ENCODE measurements at places on chromosomes 3 and 15.

DNA sequence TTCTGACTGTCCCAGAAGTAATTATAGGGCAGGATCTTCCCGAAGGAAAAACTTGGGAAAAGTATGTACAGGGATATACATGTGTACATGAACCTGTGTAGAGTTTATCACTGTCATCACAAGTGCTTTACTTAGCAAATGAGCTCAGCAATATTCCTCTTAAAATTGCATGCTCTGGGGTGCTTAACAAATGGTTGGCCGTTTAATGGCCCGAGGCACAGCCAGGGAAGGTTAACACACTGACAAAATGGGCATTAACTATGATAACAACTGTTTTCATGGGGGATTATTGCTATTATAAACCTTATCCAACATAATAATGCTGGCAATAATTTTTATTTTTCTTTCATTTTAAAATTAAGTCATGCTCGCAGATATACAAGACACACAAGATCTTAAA, 459.3 kb downstream of the TUSC7 start:
- no peak for DNase-seq

GRCh38 chr3:112127522-112128494, 5.2 kb downstream of the GCSAM start:
- DNase-seq: no peak

GRCh38 chr3:31952205-31952604, 28.9 kb downstream of the OSBPL10 start:
- DNase-seq: no peak

DNA sequence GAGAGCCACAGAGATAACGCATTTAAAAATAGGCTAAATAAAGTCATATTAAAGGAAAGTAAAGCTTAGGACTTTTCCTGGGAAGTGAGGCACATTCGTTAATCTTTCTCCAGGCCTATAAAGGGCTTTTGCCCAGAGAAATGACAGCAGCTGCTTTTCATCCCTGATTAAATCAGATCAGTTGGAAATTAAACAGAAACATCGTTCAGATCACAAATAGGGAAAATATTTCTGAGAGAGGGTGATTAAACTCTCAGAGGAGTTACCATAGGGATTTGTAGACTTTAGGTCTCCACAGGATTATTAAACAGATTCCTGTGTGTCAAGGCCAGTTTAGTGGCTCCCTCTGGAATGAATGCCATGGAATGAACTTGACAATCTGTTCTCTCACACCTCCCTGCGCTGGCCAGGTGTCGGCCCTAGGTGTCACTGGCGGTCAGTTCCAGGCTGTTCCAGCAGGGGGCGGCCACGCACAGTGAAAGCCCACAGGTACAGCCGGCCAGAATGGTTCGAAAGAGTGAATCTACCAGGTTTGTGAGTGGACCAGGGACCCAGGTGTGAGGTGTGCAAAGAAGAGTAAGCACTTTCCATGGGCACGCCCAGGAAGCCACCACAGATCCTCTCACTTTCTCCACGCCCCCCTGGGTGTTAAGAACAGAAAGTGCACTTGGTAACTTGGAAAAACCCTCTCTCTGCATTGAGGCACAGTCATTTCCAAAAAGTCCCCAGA, 253.0 kb upstream of the RASGRP1 start:
- DNase-seq: peak; percentile 84

DNA sequence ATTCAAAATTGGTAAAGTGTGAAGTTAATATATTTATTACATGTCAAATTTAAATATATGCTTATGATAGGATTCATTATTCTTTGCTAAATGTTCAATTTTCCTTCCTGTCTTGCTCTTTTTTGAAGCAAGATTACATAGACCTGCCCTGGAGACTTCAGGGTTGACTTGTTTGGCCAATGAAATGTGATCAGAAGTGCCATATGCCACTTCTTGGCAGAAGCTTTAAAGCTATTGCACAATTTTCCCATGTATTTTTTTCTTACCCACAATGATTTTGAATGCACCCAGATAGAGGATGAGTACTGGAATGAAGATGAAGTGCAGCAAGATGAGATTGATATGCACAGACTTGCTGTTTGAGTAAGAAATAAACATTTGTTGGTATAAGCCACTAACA, 406.3 kb upstream of the BCHE start:
- DNase-seq: no peak

DNA sequence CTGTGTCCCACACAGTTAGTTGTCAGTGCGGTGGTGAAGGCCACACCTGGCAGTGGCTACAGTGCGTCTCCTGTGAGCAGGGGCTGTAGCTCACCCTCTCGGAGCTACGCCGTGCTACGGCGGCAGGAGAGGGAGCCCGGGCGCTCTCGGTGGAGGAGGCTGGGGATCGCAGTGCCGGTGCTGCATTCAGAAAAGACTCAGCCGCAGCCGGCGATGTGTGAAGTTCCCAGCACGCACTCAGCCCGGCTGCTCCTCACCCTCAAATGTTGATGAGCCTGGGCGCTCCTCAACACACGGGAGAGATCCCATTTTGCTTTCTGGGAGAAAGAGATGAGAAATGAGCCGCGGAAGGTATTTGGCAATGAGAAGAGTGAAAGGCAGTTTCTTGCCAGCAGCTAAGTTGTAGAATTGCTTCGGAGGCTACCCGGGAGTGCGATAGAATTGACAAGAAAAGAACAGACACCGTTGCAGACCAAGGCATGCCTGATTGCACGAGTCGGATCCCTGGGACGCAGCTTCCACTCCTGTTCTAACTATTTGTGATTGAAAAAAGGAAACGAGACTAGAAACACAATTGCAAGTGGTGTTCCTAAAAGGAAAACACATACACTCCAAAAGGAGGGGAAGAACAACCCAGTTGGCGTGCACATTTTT, at the start of gene UNC13C:
TSS of gene UNC13C (plus strand) at position 189 of the 654 bp plus-strand sequence. CDS start 34,463 bp downstream, outside the sequence.
- DNase-seq: peak; percentile 78

DNA sequence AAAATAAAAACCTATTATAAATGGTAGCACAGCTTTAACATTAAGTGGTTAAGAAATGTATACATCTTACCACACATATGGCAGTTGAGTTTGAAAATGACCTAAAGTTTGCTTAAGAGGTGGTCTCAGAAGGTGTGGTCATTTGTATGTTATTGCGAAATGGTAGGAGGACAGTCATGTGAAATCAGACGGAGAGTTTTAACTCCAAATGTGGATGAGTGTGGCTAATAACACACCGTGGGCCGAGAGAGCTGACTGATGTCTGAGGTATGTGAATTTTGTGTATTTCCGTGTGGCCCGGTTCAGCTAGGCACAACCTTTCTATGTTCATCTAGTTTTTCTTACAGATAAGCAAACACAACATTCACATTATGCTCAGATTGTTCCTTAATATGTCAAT, 71.9 kb downstream of the ARNT2 start:
- no peak for DNase-seq

- no peak for DNase-seq
Measured at GRCh38 chr3:168888781-168889180, 774.7 kb downstream of the MECOM start.

DNA sequence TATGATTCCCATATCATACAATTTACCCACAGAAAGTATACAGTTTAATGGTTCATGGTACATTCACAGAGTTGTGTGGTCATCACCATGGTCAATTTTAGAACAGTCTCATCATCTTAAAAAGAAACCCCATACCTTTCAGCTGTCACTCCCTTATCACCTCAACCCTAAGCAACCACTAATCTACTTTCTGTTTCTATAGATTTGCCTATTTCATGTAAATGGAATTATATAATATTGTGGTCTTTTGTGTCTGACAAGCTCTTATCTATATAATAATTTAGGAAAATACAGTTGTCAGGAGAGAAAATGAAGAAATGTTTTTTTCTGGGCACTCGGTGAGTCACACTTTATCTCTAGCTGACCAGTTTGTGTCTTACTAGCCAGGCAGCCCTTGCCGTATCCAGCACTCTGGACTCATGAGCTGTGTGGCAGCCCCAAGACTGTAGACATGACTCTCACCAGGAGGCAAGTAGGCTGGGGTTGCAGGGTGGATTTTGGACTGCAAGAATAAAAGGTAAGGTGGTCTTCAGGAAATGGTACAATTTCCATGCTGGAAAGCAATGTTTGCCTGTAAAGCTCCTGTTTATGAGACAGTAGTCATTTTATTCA, 234.6 kb downstream of the THRB start:
- DNase-seq: no peak

GRCh38 chr3:12904951-12905315, 63.6 kb upstream of the RPL32 start:
- no peak for DNase-seq

DNA sequence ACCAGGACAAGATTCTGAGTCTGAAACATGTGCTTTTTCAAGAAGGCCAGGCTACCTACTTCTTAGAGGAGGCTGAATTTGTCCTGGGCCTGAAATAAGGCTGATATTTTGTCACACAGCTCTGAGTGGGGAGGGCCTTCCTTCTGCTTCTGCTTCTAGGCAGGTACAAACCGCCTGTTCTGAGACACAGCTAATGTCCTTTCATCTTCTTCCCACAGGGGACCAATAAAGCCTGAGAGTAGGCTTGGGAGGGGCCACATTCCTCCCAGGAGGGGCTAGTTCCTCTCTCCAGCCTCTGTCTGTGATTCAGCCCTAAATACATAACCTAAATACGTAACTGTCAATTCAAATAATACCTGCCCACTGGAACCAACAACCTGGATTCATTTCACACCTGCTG, 34.8 kb downstream of the CRYGS start:
- no peak for DNase-seq

GRCh38 chr3:30672287-30672735, 65.9 kb downstream of the TGFBR2 start:
- DNase-seq: no peak

- no peak for DNase-seq
Measured at GRCh38 chr3:120088622-120089021, 5.6 kb downstream of the GSK3B start.

- no peak for DNase-seq
Measured at GRCh38 chr3:44961888-44962287, 14.1 kb downstream of the ZDHHC3 start.

DNA sequence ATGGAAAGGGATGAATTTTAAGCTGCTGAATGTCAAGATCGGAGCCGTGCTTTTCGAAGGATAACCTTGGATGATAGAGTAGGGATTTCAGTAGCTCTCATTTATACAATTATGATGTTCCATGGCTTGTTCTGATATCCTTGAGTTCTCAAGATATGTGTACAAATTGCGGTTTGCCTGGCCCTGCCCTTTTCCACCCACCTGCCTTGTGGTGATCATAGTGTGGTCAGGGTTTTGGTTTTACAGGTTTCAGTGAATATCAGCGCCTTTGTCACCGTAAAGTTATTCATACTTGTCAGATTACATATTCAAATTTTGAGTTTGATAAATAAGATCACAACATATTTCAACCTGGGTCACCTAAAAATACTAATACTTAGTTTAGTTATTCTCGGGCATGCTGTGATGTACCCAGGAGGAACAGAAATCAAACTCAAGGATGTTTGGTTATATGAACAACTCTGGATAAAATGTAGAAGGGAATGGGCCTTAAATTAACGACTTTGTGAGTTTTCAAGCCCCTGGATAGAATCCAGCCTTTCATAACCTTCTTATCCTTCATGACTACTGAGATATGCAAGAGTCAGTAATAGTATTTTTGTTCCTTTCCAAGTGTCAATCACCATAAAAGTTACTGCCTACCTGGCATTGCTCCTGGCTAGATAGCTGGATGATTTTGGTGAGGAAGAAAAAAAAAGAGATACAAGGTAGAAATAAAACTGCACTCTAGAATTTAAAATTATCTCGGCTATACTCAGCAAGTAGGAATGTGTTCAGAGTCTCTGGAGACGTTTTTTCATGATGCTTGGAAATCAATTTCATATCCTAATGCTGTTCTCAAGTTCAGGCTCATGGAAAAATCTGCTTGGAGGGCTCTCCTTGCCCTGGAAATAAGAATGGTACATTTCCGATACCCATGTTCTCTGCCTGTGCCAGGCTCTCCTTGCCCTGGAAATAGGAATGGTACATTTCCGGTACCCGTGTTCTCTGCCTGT, 209.2 kb upstream of the TPRG1 start:
- no peak for DNase-seq

DNA sequence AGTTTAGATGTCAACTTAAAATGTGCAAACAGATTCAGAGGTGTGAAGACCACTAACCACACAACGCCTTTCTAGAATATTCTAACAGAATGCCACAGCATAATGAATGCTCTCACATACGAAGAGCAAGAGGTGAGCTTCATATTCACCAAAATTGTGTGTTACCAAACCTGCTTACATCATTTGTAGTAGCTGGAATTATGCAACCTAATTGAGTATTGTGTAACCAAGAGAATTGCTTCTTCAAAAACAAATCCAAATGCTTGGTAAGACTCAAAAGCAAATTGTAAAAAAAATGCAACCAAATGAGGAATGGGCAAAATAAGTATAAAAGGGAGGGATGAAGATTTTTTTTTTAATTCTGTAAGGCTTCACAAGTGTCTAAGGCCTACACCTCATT, 160.7 kb downstream of the TAFA4 start:
- DNase-seq: no peak

GRCh38 chr15:81751816-81752545, 293.8 kb downstream of the MEX3B start:
- DNase-seq: no peak

DNA sequence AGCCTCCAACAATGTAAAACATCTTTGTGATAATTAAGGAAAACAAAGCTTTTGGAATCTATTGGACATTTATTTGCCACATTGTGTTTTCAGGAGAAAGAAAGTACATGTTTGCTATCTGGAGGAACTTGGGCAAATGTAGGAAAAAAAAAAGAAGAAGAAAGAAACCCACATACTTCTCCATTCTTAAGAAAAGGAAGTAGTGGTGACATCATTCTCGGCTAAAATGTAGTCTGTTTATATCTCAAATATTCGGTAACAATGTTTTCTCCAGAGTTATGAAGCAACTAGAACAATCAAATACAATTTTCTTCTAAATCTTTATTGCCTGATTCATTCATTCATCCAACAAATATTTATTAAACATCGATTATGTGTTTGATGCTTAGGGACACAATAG, 2.3 kb upstream of the TGFBR2 start:
- no peak for DNase-seq

GRCh38 chr3:57169872-57170623, 4.9 kb upstream of the IL17RD start:
- peak; percentile 77 for DNase-seq

DNA sequence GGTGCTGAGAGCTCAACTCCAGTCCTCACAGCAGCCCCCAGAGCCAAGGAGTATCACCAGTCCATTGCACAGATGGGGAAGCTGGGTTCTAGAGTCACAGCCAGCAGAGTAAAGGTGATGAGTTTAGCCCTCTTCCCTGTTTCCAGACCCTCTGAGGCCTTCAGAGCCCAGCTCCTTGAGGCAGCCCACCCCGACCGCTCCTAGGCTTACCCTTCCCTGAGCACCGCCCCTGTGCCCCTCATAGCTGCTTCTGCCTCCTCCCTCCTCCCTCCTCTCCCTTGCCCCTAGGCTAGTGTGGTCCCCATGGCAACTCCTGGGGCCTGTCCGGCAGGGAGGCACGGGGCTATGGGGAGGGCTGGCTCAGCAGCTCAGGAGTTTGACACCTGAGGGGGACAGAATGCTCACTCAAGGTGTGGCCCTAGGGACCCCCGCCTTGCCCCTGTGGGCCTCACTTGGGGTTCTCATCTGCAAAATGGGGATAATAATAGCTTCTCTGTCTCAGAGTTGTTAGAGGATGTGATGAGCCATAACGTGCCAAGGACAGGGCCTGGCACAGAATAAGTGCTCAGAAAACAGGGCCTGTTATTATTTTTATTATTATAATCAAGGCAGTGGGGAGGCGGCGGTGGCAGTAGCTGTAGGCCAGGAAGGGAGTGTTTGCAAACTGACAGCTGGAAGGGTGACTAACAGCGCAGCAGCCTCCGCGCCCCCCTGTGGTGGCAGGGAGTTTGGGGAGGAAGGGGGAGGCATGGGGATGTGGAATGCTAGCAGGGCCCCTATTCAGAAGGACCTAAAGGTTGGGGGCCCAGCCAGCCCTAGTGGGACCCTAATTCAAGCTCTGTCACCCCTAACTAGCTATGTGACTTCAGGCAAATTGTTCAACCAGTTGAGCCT, 11.5 kb downstream of the CSK start:
- DNase-seq: no peak

GRCh38 chr3:168272343-168272985, 176.7 kb upstream of the GOLIM4 start:
- no peak for DNase-seq

All from lung (tissue), 17 donors.